Astrocyte of the spinal cord (primary cell): ENCODE measurements at places on chromosomes 7 and 10.

- DNase-seq: peak; percentile 3
Observed at GRCh38 chr10:125720002-125720382, 483 bp downstream of the EDRF1 start.

DNA sequence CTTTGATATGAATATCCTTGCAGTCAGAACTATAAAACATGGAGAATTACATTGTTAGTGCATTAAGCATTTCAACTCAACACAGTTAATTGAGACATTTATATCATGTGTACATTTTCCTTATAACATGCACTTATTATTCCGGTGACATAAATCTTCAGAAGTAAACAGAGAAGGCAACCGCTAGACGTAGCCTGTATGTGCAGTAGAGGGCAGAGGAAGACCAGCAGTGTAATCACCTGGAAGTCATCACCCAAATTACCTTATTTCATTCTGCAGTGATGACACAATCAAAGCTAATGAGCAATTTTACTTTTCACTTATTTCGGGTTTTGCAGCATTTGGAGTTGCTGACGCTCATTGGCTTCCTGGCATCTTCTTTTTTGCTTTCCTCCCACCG is 394.6 kb downstream of the SDK1 start:
- DNase-seq: no peak

DNA sequence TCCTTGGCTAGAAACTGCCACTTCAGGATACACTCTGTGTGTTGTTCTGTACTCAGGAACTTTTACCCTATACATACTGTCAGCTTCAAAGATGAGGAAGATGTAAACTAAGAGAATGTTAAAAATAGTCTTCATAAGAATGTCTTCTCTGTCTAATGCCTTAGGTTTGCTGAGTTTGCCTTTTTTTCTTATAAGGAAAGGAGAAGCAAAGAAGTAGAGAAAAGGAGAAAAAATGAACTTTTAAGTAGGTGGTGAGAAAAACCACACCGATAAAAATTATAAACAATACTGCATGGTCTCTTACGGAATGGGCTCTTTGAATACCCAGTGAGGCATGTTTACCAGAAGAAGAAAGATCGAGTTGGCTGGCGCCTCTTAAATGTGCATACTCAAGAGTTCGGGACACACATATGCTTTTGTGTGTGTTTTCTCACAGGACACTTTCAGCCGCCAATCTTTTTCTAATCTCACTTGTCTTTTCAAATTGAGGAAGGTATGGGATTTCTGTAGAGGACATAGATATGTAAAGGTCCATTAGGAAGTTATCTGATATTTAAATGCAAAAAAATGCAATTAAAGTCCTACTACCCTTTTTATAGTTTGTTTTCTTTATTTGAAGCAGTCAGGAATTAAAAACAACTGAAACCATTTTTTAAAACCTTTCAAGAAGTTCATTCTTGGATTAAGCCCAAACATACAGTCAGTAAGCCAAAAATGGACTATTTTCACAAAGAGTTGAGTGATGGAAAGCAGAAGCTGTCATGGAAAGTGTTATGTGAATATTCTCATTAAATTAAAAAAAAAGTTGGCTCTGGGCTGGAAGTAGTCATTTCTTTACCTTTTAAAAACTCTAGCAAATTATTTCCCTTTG is 100.6 kb upstream of the MDFIC start:
- no peak for DNase-seq

DNA sequence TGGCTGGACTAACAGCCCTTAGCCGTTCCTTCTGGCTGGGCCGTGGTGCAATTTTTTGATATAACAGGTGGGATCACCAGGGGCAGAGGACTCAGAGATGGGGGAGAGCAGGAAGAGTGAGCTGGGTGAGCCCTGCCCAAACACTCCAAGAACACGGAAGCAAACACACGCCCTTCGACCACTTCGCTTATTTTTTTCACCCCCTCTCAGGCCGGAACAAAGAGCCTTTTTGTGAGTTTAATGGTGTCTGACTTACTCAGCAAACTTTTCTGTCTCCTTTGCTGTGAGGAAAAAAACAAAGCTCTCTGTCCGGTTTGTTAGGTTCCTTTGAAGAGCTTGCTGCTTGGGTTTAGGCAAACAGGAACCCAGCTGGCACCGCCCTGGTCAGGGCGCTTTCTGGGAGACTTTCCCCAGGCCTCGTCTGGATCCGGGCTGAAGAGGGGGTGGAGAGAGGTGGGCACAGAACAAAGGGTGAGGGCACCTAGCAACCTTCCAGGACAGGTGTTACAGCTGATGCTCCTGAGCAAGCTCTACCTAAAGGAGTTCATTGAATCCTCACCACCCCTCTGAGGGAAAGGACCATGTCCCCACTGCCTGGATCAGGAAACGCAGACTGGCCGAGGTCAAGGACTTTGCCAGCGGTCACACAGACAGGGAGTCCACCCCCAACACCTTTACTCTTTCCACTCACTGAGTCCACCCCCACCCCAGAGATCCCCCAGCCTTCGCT is 23.3 kb downstream of the CALML3 start:
- DNase-seq: peak; percentile 56

DNA sequence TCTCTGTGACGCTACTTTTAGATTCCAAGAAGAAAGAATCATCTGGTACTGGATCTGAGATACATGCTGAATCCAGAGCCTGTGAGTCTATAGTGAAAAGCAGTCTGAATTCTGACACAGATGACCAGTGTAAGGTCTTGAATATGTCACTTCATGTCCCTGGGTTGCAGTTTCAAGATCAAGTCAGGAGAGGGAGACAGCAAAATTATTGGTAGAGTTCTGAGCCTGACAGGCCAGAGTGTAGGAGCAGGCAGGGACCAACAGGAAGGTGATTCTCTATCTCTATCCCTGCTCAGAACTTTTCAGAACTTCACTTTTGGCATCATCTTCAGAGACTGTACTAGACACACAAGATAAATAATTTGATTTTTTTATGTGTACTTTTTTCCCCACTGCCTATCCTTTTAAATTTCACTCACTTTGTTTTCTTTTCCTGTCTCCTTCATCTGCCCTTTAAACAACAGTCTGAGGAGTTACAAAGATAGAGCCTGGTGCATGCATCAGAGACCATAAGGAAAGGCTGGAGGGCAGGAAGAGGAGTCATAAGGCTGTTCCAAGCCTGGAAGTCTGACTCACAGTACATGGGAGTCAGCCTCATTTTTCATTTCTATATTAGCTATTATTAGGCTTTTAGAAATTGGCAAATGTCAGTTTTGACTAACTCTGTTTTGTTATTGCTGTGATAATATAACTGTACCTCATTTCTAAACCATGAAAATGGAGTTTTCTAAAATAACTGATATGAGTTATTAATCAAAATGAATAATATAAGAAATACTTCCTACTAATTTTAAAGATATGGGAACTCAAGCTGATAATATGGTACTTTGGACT is 120.2 kb upstream of the TMEM229A start:
- peak; percentile 50 for DNase-seq

GRCh38 chr7:21771906-21772610 is 173.6 kb downstream of the CDCA7L start:
- no peak for DNase-seq

- DNase-seq: no peak
Observed at GRCh38 chr7:44445986-44446671, 44.3 kb downstream of the NUDCD3 start.

DNA sequence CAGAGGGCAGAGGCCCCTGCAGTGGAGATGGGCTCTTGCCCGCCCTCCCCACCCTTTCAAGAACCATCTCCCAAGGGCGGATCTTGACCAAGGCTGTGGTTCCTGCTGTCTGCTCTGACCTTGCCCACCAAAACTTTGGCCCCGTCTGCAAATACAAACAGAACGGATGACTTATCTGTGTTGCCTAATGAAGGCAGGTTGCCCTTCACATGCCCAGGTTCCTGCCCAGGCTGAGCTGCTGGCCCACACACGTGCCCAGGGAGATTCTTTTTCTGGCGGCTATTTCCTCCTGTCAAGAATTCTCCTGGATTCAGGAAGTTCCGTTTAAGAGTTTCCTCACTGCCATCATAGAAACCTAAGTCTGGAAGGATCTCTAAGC is 78.3 kb downstream of the PROSER2 start:
- no peak for DNase-seq

DNA sequence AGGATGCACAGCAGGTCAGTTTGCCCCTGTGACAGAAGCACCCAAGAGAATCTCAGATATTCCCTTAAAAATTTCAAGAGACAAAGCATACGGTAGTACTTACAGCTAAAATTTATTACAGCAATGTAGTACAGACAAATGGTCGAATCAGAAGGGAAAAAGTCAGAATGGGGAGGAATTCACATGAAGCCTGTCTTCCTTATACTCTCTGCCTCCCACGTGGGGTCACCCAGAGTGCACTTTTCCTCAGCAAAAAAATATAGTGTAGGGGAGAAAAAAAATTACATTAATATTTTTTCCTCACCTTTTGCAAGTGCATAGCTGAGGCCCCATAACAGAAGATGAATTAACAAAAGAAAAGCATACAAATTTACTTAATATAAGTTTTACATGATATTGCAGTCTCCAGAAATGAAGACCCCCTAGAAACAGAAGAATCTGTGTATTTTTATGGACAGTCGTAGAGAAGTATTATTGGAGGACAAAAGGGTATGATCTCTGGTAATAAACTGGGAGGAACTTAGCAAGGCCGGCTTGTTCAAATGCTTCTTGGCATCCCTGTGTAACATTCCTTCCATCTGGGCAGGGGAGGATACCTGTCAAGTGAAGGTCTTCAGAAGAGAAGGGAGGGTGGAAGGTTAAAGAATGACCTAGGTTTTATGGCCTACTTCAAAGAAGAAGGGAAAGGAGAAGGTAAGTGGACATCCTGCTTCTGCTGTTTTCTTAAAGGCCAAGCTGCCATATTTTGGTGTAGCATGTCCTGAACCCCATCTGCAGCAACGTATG is 270.6 kb upstream of the MAGI2 start:
- DNase-seq: no peak

GRCh38 chr7:138797715-138798320 is at the start of the genes ATP6V0A4 and TMEM213:
TSS of gene ATP6V0A4 (minus strand) at chr7:138798196. CDS start at chr7:138771247, 26,949 bp downstream.
TSS of gene TMEM213 (plus strand) at chr7:138797994. CDS start at chr7:138798105, 111 bp downstream.
- no peak for DNase-seq

GRCh38 chr7:132394283-132395198 is 181.7 kb downstream of the PLXNA4 start:
- no peak for DNase-seq

GRCh38 chr7:92723943-92724342 is 112.4 kb downstream of the CDK6 start:
- no peak for DNase-seq
